NCI-H2029 (cell line): ENCODE measurements at places on chromosomes 12 and 14.

- DNase-seq = no peak
Observed at GRCh38 chr12:70966996-70967790, 46.7 kb upstream of the PTPRR start.

GRCh38 chr12:13206560-13206897 is 10.0 kb downstream of the EMP1 start:
- DNase-seq = no peak

- DNase-seq = no peak
Observed at GRCh38 chr14:50734950-50735695, 67.0 kb upstream of the SAV1 start.

GRCh38 chr14:96065661-96066459 is 26.7 kb downstream of the C14orf132 start:
- no peak for DNase-seq

GRCh38 chr12:132423820-132424645 is 65.9 kb upstream of the FBRSL1 start:
- no peak for DNase-seq

DNA sequence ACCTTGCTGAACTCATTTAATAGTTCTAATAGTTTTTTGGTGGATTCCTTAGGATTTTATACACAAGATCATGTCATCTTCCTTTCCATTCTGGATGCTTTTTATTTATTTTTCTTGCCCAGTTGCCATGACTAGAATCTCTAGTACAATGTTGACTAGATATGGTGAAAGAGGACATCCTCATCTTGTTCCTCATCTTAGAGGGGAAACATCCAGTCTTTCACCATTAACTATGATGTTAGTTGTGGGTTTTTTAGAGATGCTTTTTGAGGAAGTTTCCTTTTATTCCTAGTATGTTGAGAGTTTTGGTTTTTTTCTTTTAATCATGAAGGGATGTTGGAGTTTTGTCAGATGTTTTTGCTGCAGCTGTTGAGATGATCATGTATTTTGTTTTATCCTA is 8.7 kb downstream of the ANKRD13A start:
- DNase-seq = no peak

DNA sequence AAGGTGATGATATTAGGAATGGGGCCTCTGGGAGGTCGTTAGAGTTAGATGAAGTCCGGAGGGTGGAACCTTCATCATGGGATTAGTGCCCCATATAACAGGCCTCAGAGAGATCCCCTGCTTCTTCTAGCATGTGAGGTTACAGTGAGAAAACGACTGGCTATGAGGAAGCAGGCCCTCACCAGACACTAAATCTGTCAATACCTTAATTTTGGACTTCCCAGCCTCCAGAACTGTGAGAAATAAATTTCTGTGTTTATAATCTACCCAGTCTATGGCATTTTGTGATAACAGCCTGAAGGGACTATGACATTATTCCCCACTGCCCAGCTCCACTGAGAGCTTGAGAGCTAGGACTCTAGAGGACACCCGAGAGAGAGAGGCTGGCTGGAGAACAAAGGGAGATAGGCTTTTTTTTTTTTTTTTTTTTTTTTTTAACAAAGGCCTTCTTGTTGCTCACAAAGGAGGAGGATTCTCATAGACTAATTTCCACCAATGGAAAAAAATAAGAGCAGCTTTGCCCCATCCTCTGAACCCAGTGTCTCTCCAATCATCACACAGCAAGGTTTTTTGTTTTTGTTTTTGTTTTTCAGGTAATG is 87.8 kb upstream of the EEA1 start:
- no peak for DNase-seq

DNA sequence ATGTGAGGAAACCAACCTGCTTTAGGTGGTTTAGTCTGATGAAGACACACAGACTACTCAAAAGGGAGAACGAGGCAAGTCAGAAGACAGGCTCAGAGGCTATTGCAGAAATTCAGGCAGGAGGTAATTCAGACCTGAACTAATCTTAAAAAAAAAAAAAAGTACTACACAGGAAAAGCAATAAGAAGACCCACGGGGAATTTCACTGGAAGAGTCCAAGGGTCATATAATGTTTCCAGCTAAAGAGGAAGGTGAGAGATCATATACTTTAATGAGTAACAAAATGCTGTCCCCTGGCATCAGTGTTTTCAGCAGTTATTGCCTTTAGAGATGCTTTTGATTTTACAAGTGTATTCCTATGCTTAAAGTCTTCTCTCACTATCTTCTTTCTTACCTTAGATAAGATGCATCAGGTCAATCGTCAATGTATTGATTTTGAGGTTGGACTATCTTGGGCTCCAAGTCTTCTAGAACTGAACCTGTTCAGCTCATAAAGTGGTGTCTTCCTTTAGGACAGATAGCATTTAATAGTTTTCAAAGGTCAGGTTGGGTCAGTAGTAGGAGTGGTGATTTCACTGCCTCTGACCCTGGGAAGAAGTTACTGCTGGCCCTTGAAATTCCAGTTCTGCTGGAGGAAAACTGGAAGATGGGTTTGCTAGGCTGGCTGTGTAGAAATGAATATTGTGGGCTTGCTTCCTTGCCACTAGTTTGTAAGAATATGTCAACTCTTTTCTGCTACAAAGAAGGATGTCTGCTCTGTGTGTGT is 60.0 kb downstream of the FAR2 start:
- no peak for DNase-seq

- no peak for DNase-seq
Observed at GRCh38 chr12:65252515-65252914, 26.0 kb upstream of the MSRB3 start.

DNA sequence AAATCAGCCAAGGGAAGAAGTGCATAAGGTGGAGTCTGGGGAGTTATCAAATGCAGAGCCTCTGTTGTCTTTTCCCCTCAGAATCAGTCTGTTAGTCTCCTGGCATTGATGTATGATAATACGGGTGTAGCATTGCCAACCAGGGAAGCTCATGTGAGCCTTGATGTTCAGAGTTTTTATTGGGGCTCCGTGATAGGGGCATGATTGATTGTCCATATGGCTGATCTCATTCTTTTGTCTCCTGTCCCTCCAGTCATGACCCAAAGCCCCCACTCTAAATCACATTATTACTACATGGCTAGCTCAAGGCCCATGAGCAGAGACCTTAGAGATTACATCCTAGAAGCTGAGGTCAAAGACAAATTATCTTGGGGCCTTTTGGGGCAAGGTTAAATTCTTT is 140.9 kb downstream of the NUBPL start:
- no peak for DNase-seq

- DNase-seq = no peak
Observed at GRCh38 chr12:124680863-124681778, 113.7 kb upstream of the NCOR2 start.

DNA sequence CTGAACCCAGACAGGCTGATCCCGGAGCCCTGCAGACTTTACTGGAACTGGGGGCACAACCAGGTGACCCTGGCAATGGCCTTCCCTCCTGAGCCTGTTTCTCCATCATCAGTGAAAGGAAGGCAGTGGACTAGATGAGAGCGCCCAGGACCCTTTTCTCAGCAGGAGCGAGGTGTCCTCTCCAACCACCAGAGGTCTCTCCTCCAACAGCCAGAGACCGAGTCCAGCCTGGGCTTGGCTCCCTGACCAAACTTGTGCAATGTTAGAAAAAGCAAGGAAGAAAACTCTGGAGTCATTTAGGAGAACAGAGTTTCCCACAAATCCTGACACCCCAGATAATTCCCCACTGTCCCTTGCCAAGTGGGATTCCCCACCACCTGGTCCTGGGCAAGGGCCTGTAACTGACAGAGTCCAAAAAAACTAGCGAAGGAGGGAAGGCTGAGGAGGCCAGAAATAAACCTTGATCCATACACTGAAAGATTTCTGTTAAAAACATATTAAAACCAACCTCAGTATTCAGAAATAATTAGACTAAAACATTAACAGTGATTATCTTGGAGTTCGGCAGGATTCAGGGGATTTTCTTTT is 9.0 kb downstream of the RPS6KL1 start:
- DNase-seq = no peak

- DNase-seq = no peak
Observed at GRCh38 chr12:110370732-110371231, 32.7 kb downstream of the ANAPC7 start.

DNA sequence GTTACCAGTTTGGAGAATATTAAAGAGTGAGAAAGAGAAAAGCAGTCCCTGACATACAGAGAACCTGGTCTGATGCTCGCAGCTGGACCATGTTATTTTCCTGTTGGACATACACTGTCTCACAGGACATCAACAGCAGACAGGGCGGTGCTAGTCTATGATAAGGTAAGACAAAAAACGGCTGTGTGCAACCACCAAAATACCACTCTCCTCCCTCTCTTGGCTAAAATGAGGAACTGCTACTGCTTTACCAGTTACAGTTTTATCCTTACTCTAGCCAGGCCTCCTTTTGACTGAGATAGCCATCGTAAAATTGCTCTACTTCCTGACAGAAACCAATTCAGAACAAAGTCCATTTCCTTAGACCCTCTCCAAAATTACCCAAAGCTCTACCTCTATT is 47.0 kb upstream of the ERGIC2 start:
- DNase-seq = no peak

DNA sequence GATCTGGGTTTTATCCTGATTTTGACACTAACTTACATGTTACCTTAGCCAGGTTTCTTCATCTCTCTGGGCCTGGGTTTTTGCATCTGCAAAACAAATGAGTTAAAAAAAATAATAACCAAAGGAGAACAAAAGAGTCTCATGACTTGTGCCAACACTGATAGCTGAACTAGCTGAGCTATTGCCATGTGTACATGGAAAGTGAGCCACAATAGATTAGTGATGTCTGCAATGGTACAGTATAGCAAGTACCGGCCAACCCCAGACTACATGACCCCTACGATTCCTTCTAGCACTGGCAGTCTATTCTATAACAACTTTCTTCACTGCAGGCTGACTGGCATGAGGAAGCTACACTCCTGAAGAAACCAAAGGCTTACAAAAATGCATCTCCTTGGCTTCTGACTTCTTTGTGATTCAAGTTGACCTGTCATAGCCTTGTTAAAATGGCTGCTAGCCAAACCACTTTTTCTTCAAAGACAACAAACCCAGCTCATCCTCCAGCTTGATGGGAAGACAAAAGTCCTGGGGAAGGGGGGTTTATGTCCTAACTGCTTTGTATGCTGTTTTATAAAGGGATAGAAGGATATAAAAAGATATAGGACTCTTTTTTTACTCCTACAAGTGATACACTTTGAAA is 123.7 kb downstream of the DAD1 start:
- DNase-seq = no peak

- DNase-seq = no peak
Observed at GRCh38 chr14:38910092-38910491, 192.9 kb downstream of the SEC23A start.

GRCh38 chr14:67517083-67517482 is 16.0 kb upstream of the PLEKHH1 start:
- no peak for DNase-seq

DNA sequence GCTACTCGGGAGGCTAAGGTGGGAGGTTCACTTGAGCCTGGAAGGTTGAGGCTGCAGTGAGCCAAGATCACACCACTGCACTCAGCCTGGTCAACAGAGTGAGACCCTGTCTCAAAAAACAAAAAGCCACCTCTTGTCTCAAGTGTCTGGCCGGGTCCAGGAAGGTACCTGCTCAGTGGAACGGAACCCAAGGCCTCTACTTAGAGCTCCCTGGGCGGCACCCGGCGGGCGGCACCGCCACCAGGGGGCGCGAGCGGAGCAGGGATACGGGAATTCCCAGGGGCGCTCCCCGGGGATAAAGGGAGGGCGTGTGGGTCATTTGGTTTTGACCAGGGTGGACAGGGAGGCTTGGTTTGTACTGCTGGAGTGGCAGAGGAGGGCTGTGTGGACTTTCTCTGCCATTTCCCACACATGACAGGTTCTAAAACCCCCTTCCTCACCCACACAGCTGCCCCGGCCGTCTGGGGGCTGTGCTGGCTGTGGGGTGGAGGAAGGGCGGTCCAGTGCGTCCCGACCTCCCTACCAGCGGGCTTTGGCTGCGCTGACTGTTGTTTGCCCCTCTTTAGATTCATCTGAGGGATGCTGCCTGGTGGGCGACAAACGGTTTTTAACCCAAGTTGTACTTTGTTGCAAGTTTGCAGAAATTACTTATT is 91.4 kb downstream of the SETD3 start:
- peak; percentile 8 for DNase-seq

DNA sequence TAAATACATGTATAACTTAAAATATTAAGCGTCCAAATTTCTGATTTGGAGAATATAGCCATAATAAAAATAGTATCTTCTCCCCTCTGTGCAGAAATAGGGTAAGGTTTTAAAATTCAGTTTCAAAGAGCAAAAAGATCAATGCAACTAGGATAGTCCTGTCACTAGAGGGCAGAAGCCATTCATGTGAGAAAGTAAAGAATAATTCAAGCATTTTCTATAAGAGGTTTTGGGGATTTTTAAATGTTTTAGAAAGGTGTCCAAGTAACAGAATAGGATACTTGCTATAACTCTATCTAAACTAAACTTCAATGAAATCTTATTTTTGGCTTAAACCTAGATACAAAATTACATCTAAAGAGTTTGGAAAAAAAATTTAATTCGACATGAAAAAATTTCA is 50.3 kb downstream of the ADAMTS20 start:
- DNase-seq = no peak

- no peak for DNase-seq
Observed at GRCh38 chr14:74973003-74973653, 17.7 kb upstream of the PGF start.

DNA sequence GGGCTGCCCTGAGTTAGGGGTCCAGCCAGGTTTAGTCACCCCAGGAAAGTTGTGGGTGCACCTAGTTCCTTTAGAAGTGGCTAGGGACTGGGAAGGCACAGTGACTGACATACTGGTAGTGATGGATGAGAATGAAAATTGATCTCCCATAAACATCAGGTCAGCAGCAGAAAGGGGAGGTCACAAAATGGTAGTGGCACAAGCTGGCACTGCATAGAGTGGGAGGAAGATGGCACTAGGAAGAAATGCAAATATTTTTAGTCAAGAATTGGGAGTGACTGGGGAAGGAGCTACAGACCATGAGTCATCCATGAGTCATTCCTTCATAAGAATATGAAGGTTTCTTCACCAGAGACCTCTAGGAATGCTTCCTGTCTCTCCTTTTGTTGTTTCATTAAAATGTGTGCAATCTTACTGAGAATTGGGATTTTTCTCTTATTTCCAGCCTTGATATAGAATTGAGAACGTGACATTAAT is 198.3 kb upstream of the AMIGO2 start:
- DNase-seq = no peak

DNA sequence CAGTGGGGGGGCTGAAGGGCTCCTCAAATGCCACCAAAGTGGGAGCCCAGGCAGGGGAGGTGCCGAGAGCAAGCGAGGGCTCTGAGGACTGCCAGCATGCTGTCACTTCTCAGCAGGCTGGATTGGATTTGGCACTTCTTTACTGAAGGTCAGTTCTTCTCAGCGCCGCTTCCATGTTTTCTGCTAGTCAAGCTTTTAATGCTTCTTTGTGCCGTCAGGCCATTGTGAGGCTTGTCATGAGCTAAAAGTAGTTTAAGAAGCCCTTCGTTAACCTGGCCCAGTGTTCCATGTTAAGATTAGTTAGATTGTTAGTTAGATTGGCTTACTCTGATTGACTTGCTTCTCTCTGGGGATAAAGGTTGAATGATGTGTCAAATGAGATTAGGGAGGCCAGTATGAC is 13.4 kb downstream of the GABARAPL1 start:
- DNase-seq = no peak

DNA sequence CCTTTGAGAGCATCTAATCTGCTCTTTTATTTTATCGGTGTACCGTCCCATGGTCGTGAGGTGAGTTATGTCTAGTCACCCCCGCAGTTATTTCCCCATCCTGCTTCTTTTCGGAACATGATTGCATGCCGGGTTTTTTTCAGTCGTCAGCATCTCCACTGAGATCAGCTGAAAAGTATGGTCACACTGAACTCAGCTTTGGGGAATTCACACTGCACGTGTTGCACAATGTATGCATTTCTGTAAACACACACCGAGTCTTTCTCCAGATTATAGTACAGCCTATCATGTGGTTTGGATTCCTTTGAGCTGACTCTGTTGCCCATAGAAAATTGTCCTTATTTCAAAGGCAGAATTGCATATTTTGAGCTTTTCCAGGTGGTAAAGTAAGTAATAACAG is 24.6 kb downstream of the PLXNC1 start:
- no peak for DNase-seq
